ENCODE measurements at places on chromosomes 2 and 18.

GRCh38 chr18:21439431-21439846, 161.1 kb downstream of the ESCO1 start:
- no peak for DNase-seq

DNA sequence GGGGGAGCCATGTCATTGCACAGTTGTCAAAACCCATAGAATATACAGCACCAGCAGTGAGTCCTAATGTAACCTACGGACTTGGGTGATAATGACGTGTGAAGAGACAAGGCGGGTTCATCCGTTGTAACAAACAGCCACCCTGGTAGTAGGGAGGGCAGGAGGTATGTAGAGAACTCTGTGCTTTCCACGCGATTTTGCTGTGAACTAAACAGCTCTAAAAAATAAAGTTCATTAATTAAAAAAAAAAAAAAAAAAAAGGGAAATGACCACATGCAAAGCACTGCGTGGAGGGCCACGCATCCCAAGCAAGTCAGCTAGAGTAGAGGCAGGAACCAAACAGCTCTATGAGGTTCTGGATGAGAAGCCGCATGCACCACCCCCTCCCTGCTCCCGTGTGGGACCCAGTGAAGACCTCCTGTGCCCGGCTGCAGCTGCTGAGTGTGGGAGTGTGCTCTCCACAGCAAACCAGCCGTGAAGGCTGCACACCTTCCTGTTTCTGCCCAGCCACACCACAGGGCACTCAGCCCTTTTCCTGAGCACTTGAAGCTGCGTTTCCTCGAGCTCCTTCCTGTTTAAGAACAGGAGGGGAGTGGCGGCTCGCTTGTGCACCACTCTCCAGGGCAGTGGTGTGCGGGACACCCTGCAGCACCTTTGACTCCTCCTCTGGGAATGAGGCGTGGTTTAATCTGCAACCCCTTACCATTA, 65.6 kb downstream of the ODC1 start:
- DNase-seq = no peak

DNA sequence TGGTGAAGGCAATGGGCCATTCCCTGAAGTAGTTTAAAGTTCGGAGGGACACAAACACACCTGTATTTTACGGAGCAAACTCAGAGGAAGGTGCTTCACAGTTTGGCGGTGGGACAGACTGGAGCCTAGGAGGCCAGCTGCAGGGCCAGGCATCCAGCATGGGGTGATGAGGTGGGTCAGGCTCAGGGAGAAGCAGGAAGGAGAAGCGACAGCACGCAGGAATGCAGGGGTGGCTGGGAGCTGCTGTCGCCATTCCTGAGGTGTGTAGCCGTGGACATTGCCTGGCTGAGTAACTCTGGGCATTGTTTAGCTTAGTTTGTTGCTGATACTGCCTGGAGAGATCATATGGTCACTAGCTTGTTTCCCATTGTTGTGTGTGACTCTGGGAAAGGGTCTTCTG, 35.8 kb upstream of the METTL21A start:
- no peak for DNase-seq

DNA sequence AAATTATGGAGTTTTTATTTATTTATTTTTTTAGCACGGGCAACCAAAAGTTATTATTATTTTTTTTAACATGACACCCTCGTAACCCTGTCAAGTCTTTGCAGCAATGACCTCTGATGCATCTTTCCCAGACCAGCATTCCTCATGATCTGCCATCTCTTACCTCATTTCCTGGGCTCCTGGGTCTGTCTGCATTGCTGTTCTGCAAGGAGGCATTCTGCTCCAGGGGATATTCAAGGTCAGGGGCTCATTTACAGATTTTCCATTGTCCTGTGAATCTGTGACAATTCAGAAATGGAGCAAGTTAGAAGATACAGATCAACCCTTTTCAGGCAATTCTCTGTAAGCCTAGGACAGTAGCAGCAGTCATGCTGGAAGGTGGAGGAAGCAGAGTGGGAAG, 43.0 kb downstream of the NGEF start:
- DNase-seq = no peak

GRCh38 chr2:126828051-126828450, 70.6 kb upstream of the TEX51 start:
- DNase-seq = no peak

DNA sequence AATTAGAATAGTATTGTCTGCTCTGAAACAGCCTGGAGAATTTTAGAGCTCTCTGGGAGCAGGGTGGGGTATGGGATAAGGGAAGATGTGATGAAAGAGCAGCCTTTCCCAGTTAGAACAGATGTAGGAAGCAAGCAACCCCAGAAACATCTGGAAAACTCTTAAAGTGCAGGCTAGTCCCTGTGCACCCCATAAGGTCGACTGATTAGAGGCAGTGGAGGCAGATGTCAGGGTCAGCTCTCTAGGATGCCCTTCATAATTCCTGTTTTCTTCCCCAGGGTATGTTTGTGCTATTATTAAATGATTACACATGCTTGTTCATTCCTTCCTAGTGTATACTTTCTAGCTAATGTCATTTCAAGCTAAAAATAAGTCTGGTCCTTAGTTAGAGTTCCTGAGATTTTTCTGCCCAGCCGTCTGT, 41.7 kb downstream of the PTPRM start:
- no peak for DNase-seq
